Activated naive CD8-positive, alpha-beta T cell treated with anti-CD3 and anti-CD28 coated beads, Interleukin-2, amount 50 U/mL, for 16 hours (primary cell): ENCODE measurements at places on chromosomes 13 and 19.

DNA sequence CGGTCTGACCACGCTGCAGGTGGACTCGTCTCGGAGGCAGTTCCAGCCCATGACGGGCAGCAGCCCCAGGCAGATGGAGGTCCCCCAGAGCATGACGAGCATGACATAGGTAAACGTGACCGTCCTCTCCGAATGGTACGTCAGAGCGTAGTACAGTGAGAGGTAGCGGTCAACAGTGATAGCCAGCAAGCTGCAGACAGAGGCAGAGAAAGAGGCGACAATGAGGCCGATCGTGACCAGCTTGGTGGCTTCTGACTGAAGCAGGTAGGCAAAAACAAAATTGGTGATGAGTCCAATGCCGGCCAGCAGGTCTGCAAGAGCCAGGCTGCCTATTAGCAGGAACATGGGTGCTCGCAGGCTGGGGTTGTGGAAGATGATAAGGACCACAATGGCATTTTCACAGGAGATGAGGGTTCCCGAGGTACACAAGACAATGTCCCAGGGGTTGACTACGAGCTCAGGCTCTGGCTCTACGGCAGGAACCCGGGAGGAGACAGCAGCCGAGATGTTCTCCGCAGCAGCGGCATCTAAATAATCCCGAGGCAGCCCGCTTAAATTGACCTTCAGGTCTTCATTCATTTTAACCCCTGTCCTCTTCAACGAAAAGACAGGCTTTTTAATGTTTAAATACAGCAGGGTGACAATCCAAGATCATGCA is 1.2 kb downstream of the GPR12 start:
- DNase-seq: no peak

GRCh38 chr13:75299913-75300862 is 181.8 kb downstream of the TBC1D4 start:
- DNase-seq: no peak

GRCh38 chr13:31949486-31949885 is 82.1 kb upstream of the FRY start:
- no peak for DNase-seq

DNA sequence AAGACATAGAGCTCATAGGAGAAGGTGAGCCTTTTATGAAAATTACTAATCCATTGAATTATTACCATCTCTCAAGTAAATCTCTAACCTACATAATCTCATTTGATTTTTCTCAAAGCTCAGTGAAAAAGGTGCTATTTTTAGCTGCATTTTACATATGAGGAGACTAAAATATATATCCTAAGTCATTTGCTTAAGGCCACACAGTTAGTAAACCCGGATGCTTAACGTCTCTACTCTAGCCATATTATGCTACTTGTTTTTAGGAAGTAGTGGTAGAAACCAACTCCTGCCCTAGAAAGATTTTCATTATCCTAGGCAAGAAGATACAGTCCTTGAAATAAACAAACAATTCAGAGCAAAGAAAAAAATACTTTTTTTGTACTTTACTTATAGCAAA is 108.9 kb downstream of the RBM26 start:
- no peak for DNase-seq

DNA sequence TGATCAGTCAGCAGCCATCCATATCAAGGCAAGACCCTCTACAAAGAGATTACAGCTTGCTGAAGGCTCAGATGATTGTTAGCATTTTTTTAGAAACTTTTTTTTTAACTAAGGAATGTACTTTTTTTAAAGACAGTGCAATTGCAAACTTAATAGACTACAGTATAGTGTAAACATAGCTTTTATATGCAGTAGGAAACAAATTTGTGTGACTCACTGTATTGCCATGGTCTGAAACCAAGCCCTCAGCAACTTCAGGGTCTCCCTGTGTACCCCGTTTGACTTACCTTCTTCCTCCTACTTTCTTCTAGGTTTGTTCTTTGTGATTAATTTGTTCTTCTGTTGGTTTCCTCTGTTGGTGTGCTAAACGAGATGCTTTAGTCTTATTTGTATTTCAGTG is 93.0 kb upstream of the TEX29 start:
- DNase-seq: no peak
